ENCODE measurements at places on chromosomes 6 and 20.

GRCh38 chr6:151999194-151999593 lies 191.7 kb downstream of the ESR1 start:
- no peak for DNase-seq

GRCh38 chr20:41877911-41878310 lies 259.7 kb upstream of the CHD6 start:
- no peak for DNase-seq

GRCh38 chr6:80434691-80435350 lies 328.4 kb downstream of the BCKDHB start:
- no peak for DNase-seq

GRCh38 chr6:157724138-157724820 lies 98.8 kb upstream of the SNX9 start:
- no peak for DNase-seq

GRCh38 chr20:23358923-23359593 lies 2.9 kb upstream of the GZF1 start:
- DNase-seq, result no peak

- no peak for DNase-seq
Observed at GRCh38 chr20:22597303-22597702, 12.9 kb upstream of the FOXA2 start.

GRCh38 chr6:136772685-136773472 lies 19.4 kb downstream of the MAP3K5 start:
- DNase-seq, result no peak

GRCh38 chr6:148952147-148953035 lies 205.6 kb downstream of the UST start:
- no peak for DNase-seq

- DNase-seq, result no peak
Observed at GRCh38 chr6:159777240-159777904, 12.0 kb downstream of the TCP1 start.

GRCh38 chr6:34005901-34006531 lies 139.9 kb downstream of the GRM4 start:
- DNase-seq, result no peak

- no peak for DNase-seq
Observed at GRCh38 chr6:139133262-139134063, 1.4 kb upstream of the HECA start.

DNA sequence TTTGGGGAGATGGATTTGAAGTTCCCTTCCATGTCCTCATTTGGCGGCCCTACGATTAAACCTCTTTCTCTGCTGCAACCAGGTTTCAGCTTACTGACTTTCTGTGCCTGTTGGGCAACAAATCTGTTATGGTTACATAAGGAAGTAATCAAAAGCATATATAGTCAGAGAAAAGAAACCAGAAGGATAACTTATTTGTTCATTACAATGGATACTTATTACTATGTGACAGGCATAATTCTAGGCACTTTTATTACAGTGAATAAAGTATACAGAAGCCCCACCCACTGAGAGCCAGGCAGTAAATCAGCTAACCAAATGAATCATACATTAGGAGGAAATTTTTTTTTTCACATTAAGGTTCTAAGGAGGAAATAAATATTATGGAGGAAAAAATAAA lies 9.6 kb upstream of the TRIM31 start:
- no peak for DNase-seq

- no peak for DNase-seq
Observed at GRCh38 chr6:131937703-131938631, 13.2 kb downstream of the CCN2 start.

All from stimulated activated CD8-positive, alpha-beta memory T cell treated with anti-CD3 and anti-CD28 coated beads, Interleukin-4, amount 100 ng/mL, for 1 hour (primary cell).